ENCODE measurements at places on chromosomes 6 and 20.

GRCh38 chr6:168050225-168050880, 28.7 kb downstream of the FRMD1 start:
- no peak for DNase-seq

- DNase-seq, result no peak
These were observed 28.3 kb downstream of the C6orf132 start for GRCh38 chr6:42113936-42114636.

GRCh38 chr20:24862606-24863005, 86.5 kb upstream of the CST7 start:
- no peak for DNase-seq

DNA sequence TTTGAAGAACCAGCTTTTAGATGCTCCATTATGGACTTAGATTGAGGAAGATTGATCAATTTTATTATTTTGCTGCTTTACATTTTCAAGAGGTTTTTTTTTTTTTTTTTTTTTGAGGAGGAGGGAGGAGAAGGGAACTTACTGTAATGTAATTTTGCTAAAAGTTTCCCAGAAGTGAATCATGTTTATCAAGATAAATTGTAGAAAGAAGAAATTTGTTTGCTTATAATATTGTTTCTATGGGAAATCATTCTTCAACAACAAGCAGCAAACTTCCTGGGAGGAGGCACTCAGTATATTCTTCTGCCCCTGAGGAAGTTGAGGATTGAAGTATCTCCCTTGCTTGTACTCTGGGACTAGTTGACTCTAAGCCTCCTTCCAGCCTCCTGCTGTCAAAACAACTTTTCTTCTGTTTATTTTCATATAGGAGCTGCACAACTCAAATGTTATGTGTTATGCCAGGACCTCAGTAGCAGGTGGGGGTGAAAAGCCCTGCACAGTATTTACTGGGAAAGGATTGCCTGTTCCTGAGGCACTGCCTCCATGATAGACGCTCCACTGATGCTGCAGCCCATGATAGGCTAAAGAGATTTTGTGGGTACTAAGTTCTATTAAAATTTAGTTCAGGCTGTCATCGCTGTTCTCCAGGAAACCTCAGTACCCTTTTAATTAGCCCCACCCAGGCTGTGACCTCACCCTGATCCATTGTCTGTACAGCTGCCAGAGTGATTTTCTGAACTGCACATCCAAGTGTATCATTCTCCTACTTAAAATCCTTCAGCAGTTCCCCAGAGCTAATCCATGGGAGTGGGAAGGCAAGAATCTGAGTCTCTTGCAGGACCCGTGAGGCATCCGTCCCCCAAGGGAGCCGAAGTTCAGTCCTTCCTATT, 51.9 kb downstream of the CARMIL1 start:
- DNase-seq, result no peak

GRCh38 chr6:21121636-21122136, 471.9 kb upstream of the SOX4 start:
- DNase-seq, result no peak

DNA sequence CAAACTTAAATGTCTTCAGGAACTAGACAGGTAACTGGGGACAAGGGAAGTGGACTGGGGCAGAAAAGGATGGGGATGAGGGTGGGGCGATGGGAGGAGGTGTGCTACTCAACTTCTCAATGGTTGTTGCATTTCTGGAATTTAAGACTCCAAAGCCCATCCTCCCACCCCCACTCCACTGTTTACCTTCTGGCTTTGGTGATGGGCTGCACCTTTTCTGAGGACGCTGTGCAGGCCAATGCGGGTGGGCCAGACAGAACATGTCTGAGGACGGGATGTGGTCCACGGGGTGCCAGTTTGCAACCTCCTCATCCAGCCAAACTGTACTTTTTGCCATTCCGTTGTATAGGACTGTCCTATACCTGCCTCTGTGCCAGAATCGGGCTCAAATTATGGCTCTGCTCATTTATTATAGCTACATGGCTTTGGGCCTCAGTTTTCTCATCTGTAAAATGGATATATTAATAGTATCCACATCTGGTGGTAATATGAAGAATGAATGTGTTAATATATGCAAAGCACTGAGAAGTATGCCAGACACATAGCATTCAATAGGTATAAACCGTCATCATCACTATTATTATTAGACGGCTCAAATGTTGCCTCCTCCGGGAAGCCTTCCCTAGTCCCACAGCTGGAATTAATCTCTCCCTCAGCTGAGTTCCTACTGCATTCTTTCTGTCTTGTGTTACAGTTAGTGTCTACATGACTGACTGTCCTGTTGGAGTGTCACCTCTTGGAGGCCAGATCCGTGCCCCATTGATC, 31.0 kb upstream of the VEGFA start:
- DNase-seq, result no peak

DNA sequence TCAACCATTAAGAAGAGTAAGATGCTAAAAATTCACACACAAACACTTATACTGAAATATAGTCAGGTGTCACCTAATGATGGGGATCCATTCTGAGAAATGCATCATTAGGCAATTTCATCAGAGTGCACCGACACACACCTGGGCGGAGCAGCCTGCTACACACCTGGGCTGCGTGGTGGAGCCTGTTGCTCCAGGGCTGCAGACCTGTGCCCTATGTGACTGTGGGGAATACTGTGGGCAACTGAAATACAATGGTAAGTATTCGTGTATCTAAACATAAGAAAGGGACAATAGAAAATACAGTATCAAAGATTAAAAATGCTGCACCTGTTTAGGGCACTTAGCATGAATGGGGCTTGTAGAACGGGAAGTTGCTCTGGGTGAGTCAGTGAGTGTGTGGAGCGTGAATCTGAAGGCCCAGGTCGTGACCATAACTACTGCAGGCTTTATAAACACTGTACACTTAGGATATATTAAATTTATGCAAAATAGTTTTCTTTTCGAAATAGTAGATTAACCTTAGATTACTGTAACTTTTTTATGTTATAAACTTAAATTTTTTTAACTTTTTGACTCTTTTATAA, 124.4 kb upstream of the AFDN start:
- DNase-seq, result peak; percentile 37

- no peak for DNase-seq
These were observed 21.0 kb upstream of the PNISR start for GRCh38 chr6:99446076-99446475.

- peak; percentile 68 for DNase-seq
These were observed 129.9 kb downstream of the LPA start for GRCh38 chr6:160534050-160534696.

- no peak for DNase-seq
These were observed 23.0 kb upstream of the NAA20 start for GRCh38 chr20:19993958-19994669.

GRCh38 chr6:38169977-38170526, 350.5 kb downstream of the ZFAND3 start:
- DNase-seq, result no peak

GRCh38 chr6:106027758-106028157, 58.4 kb upstream of the PRDM1 start:
- DNase-seq, result no peak

GRCh38 chr6:99148111-99148510, 200.4 kb upstream of the FBXL4 start:
- no peak for DNase-seq

DNA sequence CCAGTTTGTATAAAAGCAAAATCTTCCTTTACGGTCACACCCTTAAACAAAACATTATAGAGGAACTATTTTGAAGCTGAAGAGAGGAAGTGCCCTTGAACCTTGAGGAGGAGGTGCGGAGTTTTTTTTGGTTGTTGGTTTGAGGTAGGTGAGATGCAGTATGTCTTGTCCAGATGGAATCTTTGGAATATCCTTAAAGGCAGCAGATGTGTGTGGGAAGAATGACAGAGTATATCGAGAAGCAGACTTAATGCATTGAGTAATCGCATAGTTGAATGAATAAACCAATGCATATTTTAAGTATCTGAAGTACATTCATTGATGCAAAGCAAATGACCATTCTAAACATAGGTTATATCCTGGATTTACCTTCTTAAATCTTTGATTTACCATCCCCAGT, 49.9 kb downstream of the AIG1 start:
- no peak for DNase-seq

- DNase-seq, result no peak
These were observed 390.6 kb upstream of the MARCKS start for GRCh38 chr6:113466526-113466925.

DNA sequence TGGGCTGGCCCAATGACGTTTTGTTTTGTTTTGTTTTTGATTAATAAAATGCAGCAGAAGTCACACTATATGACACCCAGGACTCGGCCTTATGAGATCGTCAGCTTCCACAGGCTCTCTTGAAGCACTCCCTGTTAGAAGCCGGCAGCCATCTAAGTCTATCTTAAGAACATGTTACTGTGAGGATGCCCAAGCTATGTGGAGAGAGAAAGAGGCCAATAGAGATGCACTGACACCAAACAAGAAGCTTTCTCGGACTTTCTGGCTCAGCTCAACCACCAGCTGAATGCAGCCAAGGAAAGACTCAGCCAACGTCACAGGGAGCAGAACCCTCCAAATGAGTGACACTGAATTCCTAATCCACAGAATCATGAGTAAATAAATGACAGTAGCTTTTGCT, 14.0 kb downstream of the SGK1 start:
- no peak for DNase-seq

GRCh38 chr6:129731428-129731827, 21.5 kb upstream of the ARHGAP18 start:
- DNase-seq, result no peak

- no peak for DNase-seq
These were observed 8.9 kb downstream of the ITPR3 start for GRCh38 chr6:33630014-33630413.

DNA sequence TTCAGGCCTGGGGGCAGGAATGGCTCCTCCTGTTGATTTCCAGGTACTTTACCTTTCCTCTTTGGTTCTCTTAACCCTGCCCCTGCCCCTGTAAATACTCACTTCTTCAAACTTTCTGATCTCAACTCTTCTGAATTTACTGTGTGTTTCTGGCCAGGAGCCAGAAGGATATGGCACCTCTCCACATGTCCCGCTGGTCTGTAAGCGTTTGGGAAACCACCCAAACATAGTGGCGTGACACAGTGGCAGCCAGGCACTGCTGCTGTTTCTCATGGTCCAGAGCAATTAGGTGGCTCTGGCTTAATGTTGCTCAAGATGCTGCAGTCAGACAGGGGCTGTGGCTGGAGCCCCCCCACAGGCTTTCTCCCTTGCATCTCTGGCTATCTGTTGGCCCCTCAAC, 374.5 kb downstream of the RNGTT start:
- no peak for DNase-seq
